ENCODE measurements at places on chromosomes 6 and 20.

DNA sequence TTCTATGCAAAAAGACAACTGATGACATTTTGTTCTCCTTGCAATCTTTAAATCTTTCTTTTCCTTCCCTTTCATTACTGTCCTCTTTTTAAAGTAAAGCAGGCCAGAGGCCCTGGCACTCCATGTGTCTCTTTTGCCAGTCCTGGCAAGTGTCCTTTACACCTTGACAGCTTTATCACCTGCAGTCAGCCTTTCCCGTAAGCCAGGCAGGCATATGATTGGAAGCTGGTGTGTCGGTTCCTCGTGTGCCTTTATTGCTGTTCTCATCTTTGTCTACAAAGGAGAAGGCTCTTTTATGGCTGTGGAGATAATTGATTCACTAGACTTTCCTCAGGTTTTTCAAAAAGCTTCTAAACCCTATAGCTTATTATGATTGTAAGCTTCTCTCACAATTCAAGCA lies 162.3 kb upstream of the FBXL4 start:
- DNase-seq: no peak

DNA sequence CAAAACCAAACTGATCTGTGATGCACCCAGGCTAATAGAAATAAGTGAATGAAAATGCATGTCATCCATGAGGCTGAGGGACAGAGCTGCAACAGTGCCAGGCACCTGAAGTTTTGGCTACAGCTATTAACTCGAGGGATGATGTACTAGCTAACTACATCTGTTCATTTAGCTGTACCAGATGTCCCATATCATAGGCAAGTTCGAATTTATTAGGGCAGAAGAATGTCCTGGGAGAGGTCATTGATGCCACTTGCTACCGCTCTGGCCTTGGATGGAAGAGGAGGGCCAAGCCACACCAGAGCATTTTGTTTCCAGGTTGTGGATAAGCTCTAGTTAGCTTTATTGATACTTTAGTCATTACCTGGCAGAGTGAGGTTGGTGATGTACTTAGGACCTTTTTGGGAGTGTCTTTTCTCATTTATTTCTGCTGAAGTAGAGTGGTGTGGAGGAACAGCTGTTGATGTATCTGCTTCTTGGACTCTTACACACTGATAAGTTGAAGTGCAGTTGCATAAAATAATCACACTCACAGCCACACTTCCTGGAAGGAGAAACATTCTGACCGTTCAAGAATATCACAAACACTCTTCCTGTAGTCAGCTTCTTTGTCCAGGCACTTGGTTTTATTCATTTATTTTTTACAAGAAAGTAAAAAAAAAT lies 8.2 kb downstream of the ZFAND3 start:
- no peak for DNase-seq

GRCh38 chr6:69059413-69059812 lies 424.3 kb downstream of the ADGRB3 start:
- no peak for DNase-seq

DNA sequence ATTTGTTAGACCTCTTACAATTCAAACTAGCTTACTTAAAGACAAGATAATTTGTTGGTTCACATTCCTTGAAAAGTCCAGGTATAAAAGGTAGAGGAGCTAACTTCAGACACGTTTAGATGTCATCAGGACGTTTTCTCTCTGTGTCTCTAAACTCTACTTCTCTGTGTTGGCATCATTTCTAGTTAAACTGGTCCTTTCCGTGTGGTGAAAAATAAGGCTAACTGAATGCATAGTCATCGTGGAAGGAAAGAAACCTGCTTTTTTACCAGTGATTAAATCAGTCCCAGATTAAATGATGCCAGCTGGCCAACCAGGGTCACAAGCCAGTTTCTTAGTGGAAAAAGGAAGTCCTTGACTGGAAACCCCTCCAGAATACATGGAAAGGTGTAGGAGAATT lies 168.4 kb upstream of the AHI1 start:
- DNase-seq: no peak

DNA sequence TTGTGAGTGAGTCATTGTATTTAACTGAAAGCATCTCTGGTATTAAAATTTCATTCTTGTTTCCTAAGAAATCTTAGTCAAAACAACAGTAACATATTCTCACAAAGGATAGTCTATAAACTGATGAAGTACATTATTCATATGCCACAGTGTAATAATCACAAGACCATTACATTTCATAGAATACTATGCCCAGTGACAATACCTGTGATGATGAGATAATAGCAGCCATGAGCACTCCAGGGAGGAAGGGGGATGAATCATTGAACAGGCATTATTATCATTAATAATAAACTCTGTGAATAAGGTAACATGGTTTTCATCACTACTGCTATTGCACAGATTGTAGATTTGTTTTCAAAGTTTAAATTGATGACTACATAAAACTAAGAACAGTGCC lies 667.9 kb downstream of the EPM2A start:
- DNase-seq: no peak

Measured in stimulated activated CD4-positive, alpha-beta T cell treated with anti-CD3 and anti-CD28 coated beads, Interleukin-15, amount 100 ng/mL, for 48 hours (primary cell).